ENCODE measurements at places on chromosomes 12 and 14.

DNA sequence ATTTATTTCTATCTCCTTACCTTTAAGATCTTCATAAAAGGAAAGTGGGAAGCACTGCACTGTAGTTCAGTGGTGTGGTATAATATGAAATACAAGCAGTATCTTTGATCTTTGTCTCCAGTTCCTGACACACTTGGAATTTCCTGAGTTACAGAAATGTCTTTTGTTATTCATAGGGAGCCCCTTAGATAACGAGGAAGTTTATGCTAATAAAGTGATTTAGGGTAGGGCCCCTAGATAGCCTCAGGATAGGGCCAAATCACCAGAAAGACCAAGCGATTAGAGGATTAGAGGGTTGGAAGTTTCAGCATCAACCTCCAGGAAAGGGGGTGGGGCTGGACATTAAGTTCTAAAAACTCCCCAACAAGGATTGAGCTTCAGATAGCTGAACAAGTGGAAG lies 29.9 kb upstream of the DDHD1 start:
- DNase-seq, result no peak

GRCh38 chr12:65319688-65320200 lies 41.3 kb downstream of the MSRB3 start:
- no peak for DNase-seq

- DNase-seq, result no peak
Measured at GRCh38 chr12:19453961-19454360, 14.7 kb downstream of the AEBP2 start.

- peak; percentile 20 for DNase-seq
Measured at GRCh38 chr12:15336768-15337553, 14.7 kb downstream of the PTPRO start.

- no peak for DNase-seq
Measured at GRCh38 chr12:63802012-63802608, 22.4 kb downstream of the RXYLT1 start.

DNA sequence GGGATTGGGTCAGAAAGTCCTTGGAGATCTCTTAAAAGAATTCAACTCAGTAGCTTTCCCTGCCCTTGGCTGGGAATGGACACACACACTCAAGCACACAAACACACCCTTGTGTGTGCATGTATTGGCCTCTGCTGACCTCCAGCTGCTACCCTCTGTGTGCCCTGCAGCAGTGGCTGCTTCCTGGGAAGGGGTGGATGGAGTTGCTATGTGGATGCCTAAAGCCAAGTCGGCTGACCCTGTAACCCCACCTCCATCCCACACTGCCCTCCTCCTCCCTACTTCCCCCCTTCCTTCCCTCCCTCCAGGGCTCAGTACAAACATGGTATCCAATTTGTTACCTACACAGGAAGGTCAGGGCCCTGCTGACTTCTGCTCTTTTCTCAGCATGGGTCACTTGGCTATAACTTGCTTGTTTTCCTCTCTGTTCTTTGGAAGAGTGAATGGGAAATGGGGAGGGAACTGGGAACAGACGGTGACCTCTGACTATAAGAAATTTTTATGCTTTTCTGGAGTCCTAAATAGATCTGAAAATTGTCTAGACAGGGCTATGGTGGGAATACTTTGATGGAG lies 351.6 kb upstream of the TBX3 start:
- no peak for DNase-seq

DNA sequence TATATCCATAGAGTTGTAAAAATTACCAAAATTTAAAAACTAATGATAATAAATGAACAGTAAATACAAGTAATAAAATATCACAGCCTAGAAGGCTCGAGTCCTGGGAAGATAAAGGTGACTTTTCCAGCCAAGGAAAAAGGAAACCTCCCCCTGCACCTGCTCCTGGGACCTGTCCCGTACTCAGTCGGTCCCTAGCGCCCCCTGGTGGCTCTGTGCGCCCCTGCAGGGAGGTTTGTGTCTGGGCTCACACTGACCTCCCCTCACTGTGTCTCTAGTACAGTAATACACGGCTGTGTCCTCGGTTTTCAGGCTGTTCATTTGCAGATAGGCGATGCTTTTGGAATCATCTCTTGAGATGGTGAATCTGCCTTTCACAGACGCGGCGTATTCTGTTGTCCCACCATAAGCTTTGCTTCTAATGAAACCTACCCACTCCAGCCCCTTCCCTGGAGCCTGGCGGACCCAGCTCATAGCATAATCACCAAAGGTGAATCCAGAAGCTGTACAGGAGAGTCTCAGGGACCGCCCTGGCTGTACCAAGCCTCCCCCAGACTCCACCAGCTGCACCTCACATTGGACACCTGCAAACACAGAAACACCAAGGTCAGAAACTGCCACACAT lies 1030.4 kb downstream of the TMEM121 start:
- DNase-seq, result no peak

- DNase-seq, result no peak
Measured at GRCh38 chr14:94961386-94962165, 191.7 kb upstream of the GSC start.

DNA sequence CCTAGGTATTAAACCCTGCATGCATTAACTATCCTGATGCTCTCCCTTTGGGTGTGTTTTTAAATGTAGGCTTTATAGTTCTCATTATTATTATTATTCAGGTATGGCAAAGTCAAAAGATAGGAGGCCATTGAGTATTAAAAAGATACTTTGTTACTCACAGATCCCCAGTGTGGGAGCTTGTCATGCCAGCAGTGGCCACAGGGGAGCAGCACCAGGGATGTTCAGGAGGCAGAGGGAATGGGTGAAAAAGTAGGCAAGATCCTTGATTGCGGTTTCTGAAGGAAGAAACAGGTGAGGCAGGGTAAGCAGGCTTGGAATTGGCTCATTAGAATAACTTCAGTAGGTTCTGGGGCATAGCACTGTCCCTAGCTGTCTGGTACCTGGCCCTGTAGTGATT lies 382.2 kb downstream of the MED13L start:
- no peak for DNase-seq

DNA sequence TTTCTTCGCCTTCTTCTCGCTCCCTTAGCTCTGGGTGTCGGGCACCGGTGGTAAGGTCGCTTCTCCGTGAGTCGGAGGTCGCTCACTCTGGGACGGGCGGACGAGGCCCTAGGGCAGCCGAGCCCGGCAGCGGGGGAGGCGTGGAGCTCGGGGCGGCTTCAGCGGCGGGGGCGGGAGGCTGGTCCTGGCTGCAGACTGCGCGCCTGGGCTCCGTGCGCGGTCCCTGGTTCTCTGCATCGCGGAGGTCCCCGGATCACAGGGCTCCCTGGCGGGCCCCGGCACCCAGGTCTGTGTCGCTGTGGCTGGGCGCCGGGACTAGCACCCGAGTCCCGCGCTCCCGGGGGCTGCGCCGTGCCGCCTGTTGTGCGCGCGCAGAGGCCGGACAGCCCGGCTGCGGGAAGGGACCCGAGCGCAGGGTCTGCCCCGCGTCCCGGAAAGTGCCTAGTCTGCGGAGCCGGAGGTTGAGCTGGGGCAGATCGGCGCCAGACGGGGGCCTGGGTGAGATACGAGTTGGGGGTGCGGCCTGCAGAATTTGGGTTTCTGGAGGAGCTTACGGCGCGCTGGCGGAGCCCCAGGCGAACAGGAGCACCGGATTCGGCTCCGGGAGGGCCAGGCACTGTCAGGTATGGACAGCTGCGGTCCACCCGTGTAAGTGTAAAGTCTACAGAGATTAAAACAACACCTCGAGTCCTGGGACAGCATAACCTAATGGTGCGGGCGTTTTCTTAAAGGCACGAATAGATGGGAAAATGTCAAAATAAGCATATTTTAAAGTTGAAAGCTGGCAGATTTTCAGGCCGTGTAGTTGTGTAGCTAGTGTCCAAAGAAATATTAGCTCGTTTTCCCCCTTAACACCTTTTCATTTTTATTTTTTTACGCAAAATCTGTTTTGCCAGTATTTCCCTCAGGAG lies 713 bp downstream of the FRMD6 start:
- no peak for DNase-seq

DNA sequence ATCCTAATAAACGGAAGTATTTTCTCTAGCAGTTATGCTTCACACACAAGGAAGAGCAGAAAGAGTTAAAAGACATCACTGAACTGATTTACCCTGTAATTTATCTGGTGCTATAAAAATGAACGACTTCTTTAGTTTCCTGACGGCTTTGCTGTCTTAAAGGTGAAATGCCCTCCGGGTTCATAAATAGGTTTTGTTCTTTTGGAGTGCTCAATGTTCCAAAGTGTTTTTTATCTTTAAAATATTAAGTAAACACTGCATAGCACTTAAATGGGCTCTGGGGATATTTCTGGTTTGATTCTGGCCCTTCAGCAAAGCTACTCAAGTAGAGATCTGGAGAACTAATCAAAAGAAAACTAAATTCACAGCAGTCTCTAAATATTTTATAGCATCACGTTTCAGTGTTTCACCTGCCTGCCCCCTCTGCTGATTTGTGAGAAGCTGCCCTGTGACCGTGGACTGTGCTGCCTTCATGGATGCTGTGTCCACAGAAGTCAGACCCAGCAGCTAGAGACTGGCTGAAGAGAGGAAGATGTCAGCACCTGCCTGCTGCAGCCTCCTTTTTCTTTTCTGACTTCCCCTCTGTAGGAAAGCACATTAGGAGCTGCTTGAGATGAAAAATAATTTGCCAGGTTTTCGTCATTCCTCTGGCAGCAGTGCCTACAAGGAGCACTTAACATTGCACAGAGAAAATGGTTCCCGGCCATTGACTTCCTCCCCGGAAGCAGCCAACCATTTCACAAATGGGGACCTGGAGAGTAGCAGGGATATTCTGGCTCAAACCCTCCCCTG lies 205.1 kb upstream of the FSCB start:
- no peak for DNase-seq

GRCh38 chr14:67457782-67458181 lies 30.7 kb downstream of the TMEM229B start:
- no peak for DNase-seq

- DNase-seq, result no peak
Measured at GRCh38 chr14:77660754-77661153, 44.3 kb upstream of the SPTLC2 start.

GRCh38 chr12:58803908-58804307 lies 116.4 kb downstream of the LRIG3 start:
- peak; percentile 45 for DNase-seq

DNA sequence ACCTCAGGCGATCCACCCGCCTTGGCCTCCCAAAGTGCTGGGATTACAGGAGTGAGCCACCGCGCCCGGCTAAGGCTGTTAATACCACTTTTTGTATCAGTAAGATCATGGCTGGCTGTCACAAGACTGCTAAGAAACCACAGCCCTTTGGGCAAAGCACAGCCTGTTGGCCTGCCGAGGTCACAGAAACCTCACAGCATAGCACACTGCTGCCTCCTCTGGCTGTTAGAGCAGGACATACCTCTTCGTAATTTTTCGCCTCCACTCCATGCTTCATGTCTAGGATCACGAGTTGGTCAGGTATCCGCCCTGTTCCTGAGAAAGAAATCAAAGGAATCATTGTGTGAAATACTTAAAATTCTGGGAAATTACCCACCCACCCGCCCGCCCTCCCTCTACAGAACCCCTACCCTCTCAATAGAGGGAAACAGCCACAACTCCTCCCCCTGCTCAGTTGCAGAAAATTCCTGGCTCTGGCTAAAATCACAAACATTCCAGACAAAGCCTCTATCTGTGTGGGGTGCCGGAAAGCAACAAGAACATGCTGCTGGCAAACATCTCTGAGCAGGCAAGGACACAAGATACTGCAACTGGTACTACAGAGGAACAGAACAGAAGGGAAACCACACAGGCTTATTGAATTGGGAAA lies 20.7 kb upstream of the NEK9 start:
- peak; percentile 97 for DNase-seq

- DNase-seq, result no peak
Measured at GRCh38 chr12:113260127-113260526, 38.9 kb downstream of the TPCN1 start.

DNA sequence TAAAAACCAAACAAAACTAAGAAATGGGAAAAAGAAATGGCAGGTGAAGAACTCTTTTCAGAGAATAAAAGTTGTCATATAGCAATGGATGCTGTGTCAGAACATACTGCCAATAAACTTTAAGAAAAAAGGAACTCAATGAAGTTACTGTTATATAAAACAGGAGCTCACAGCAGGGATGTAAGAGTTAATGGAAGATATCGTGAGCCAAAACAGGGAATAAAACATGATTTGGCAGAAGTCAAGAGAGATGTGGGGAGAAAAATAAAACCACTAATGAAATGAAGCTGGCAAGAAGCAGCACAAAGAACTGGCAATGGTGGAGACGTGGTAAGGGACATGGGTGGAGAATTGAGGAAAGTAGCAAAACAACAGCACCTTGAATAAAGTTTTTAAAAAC lies 61.0 kb downstream of the TAOK3 start:
- DNase-seq, result peak; percentile 44

DNA sequence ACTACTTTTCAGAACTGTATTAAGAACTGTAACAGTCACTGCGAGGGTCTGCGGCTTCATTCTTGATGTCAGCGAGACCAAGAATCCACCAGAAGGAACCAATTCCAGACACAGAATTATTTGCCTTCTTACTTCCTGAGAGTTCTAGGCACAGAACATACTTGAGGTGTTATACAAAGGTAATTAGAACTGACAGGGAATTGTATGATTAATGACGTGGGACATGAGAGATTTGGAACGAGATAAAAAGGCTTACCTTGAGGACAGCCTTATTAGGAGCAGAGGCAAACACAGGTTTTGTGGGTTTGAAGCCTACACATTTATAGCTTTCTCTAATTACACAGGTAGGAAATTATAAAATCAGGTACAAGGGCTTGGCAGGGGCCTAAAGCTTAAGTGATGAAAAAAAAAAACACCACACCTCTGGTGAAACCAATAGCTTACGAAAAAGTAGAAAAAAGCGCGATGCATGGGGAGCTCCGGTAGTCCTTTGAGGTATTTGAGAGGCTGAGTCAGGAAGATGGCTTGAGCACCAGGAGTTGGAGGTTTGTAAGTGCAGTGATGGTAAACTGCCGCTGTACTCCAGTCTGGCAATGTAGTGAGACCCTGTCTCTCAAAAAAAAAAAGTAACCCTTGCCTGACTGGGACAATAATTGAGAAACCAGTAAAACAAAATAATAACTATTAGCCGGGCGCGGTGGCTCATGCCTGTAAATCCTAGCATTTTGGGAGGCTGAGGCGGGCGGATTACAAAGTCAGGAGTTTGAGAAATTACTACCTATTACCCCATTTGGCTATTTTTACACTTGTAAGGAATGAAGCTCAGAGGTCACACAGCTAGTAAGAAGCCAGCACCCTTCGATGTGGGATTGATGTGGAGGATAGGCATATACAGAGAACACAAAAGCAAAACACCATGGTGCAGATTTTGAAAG lies 795 bp upstream of the ACOT2 start:
- DNase-seq, result no peak
